Stimulated activated CD4-positive, alpha-beta T cell treated with anti-CD3 and anti-CD28 coated beads, Interleukin-2, amount 100 ng/mL, for 24 hours (primary cell): ENCODE measurements at places on chromosomes 16 and 17.
A peak's percentile ranks its signal among the peaks of the same experiment; 100 is the strongest.

DNA sequence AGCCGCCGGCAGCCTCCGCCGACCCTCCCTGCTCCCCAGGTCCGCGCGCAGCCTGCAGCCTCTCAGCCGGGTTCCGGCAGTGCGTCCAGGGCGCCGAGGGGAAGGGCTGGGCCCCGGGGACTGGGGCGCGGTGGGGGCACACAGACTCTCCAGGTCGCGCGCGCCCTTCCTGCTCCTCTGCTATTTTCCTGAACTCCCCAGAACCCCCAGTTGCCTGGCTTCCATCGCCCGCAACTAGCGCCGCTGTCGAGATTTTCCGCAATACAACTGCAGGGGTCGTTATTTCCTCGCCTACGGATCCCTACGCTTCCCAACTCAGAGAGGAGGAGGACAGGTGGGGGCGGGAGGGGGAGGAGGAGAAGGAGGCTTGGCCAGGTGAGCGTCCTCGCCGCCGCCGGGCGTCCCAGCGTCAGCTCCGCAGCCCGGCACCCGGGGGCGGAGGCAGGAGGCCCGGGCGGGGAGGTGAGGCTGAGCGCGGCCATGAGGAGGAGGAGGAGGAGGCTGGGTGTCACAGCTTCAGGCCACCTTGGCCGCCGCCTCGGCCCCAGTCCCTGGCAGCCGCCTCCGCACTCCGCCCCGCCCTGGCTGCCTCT is at the start of gene CA10:
TSS of gene CA10 (minus strand) at position 265 of the 593 bp plus-strand sequence.
- no peak for DNase-seq

DNA sequence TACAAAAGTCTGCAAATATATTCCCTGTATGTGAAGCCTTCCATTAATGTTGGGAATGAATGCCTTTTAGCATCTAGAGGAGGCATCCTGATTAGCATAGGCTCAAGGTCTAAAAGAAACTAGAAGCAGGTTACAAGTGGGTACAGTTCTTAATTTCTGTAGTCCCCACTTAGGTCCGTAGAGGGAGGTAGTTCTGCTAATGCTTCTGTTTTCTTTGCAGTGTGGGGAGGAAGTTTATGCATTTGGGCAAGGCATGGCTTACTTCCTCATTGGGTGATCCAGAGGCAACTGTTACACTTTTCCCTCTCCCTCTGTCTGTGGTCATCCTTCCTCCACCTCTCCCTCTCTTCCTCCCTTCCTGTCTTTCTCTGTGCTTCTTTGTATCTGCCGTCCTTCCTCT is 108.4 kb upstream of the ZKSCAN2 start:
- DNase-seq, result no peak

DNA sequence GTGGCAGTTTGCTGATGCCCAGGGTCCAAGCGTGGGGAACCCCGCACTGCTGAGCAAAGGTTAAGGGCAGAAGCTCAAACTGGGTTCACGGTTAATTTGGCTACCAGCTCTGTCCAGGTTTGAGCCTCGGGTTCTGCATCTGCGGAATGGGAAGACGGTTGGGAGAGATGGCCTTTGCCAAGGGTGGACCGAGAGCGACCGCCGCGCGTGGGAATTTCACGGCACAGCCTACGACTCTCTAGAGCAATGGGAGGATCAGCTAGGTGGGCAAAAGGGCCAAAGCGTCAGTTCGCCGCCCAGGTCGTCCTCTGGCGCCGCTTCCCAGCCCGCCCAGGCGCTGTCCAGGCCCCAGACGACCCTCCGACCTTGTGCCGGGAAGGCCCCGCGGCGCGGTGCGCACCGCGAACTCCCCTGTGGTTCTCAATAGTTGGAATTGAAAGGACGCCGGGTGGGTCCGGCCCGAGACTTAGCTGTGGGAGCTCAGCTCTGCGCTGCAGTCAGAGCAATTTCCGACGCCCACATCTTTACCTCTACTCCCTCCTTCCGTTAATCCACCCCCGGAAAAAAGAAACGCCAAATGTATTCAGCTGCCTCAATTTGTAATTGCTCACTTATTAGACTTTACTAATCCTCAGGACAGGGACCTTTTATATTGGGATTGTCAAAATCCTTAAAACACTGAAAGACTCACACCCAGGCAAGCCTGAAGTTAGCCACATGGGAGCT is 2.5 kb upstream of the HS3ST3B1 start:
- no peak for DNase-seq

- DNase-seq, result no peak
Measured at GRCh38 chr17:4229627-4230541, 33.9 kb downstream of the ANKFY1 start.

DNA sequence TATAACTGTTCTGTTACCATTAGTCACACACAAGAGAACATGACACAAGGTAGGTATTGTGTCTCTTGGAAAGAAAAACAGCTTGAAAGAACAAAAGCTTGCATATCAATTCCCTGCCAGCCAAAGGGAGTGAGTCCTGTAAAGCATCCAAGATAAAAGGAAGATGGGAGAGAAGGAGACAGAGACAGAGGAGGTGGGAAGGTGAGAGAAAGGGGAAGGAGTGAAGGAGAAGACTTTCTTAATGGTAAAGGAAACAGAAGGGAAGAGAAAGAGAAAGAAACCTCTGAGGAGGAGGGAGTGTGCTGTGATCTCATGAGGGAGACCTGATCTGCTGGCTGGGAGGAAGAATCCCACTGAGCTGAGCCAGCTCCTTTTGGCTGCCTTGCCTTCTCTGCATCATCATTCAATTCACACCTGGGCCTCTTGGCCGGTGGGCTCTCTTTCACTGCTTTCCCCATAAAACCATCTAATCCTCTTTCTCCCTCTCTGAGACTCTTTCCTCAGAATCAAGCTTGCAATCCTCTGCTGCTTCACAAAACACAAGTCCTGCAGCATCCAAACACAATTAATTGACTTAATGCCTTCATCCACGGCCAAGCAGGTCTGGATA is 271.6 kb downstream of the ABCC12 start:
- no peak for DNase-seq

DNA sequence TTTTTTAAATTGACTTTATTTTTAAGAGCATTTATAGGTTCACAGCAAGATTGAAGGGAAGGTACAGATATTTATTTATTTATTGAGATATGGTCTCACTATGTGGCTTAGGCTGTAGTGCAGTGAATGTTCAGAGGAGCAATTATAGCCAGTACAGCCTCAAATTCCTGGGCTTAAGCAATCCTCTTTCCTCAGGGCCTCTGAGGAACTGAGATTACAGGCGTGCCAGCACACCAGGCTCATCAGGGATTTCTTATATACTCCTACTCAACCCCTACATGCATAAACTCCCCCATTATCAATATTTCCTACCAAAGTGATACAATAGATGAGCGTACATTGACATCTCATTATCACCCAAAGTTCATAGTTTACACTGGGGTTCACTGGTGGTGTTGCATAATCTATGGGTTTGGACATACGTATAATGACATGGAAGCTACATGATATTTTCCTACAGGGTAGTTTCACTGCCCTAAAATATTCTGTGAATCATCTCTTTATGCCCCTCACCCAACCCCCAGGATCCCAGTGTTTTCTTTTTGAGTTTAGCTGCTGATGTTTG is 33.5 kb downstream of the HS3ST3B1 start:
- no peak for DNase-seq

DNA sequence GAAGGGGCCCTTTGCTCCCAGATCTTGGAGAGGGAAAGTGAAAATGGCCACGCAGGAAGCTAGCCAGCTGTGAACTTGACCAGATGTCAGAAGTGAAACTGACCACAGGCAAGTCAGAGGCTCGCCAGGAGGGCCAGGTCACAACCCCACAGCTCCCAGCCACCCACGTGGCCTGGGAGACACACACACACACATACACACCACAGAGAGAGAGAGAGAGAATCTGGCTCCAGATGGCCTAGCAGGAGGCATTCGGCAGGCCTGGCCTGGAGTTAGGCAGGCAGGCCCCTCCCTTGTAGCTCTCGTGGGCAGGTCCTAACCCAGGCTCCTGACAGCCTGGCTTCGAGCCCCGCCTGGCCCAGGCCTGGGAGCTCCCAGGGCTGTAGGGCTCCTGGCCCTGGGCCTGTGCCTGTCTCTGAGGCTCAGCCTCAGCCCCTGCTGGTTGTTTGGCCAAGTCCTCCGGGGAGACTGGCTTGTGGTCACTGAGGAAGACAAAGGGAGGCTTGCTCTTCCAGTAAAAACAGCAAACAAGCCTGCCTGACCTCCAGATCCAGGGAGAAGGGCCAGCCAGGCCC is 20.2 kb downstream of the NGFR start:
- no peak for DNase-seq

DNA sequence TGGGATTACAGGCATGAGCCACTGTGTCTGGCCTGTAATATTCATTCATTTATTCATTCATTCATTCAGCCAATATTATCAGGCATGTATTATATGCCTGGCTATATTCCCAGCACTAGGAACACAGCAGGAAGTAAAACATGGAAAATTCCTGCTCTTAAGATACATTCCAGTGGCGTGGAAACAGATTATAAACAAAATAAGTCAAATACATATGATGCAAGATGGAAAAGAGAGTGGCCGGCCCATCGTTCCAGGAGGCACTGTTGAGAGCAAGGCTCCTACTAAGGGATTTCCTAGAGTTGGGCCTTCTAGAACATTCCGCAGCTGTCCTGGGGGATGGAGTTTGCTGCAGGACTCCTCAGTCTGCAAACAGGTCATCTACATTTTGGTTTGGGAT is 17.7 kb downstream of the ADCY9 start:
- no peak for DNase-seq

GRCh38 chr17:58703137-58703915 is 10.9 kb downstream of the RAD51C start:
- DNase-seq, result no peak

DNA sequence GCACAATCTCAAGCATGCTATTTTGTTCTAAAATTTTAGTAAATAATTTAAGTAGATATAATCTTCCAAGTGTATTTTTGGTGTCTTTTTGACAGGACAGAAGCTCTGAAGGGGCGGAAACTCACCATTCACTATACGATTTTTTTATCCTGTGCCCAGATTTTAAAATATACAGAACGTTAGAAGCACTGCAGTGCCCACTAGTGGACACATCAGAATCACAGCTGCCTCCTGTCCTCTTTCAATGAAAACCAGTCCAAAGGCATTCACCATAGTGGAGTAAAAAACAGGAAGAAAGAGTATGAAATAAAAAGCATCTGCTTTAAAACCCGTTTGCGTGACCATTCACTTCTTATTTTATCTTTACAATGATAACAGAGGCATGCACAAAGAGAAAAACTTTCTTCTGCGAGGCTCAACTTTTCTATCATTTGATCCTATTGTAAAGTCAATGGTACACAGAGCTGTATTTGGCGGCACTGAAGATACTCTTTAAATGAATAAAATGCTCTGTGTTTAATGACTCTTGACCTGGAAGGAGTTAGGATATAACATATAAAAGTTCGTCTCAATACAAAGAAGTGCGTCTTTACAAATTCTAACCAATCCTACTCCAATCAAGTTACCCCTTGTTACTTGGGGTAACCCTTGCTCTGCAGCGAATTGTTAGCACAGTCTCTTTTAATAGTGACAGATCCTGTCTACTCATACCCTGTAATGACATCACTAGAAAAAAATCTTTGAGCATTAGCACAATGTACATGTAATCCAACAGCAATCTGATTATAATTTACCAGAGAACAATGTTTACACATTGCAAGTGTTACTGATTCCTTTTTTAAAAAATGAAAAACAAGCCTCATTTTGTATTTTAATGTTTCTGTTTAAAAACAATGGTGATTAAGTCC is 339.8 kb upstream of the PSMD7 start:
- peak; percentile 23 for DNase-seq

GRCh38 chr16:47687694-47688093 is 226.6 kb downstream of the PHKB start:
- no peak for DNase-seq

GRCh38 chr16:30567991-30568638 is 3.4 kb downstream of the ZNF688 start:
- DNase-seq, result peak; percentile 49

GRCh38 chr16:25063865-25064264 is 47.7 kb upstream of the LCMT1 start:
- no peak for DNase-seq
